ENCODE measurements at places on chromosomes 16 and 17. TPM values are rescaled to one million over a fixed set of nuclear protein-coding genes. Genes with fewer than 3 reads are reported as not detected.

The MT1G gene
- total RNA-seq = not detected

GRCh38 chr17:65434251-65434650 lies 127.2 kb downstream of the AXIN2 start:
- no peak overlapping the region for H3K4me3 ChIP-seq
- H3K4me1 ChIP-seq = no peaks in the 10 kb centered on the region
- H3K36me3 ChIP-seq = no peaks in the 10 kb centered on the region
- H3K27me3 ChIP-seq = no peaks in the 10 kb centered on the region
- DNase-seq = no peak

The BMERB1 gene
- total RNA-seq = 8.2 TPM

- DNase-seq = peak; percentile 30
- H3K4me3 ChIP-seq = no peak overlapping the region
- H3K27me3 ChIP-seq = no peaks in the 10 kb centered on the region
- no peaks in the 10 kb centered on the region for H3K4me1 ChIP-seq
- no peaks in the 10 kb centered on the region for H3K36me3 ChIP-seq
- no peak overlapping the region for H3K27ac ChIP-seq
These were observed 6.9 kb upstream of the GJD3 start for GRCh38 chr17:40371261-40371929.

DNA sequence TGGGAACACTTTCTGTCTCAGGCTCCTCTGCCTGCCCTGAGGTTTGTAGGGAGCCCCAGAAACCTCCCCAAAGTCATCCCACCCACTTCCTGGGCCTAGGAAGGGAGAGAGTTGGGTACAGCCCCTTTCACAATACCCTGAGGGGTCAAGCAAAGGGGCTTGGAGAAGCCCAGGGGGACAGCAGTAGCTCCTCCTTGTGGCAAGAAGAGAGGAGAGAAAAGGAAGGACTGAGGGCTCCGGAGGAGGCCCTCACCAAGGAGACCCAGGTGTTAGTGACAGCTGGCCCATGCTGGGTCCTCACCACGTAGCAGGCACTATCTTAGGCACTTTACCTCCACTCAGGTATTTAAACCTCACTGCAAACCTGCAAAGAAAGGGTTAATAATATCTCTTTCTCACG lies 112.8 kb downstream of the IRX5 start:
- H3K27me3 ChIP-seq = no peaks in the 10 kb centered on the region
- DNase-seq = no peak
- H3K36me3 ChIP-seq = no peaks in the 10 kb centered on the region
- no peak overlapping the region for H3K4me3 ChIP-seq

DNA sequence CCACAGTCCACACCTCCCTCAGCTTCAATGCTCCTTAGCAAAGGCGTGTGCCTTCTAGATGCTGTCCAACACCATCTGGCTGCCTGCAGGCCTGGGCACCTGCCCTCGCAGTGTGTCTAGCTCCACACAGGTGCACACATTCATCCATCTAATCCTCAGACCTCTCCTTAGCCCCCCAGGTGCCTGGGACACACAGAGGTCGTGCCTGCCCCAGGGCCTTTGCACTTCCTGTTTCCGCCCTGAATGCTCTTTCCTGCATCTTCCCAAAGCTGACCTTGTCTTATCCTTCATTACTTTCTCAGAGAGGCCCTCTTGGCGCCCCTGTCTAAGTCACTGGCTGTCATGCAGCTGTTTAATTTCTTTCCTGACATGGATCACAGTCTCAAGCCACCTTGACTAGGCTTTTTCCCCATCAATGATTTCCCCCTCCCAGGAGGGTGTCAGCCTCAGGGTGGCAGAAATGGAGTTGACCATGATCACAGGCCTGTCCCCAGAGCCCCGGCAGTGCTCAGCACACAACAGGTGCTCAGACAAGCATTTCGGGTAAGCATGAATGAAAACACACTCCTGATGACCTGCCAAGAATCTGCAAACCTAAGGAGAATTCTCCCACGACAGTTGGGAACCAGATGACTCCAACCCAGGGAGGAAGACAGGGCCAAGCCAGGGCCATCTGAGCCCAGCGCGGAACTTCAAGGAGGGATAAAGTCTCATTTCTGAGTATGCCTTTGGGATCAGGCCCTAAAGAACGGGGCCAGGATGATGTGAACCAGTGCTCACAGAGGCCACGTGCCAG lies 76.3 kb downstream of the LITAF start:
- no peaks in the 10 kb centered on the region for H3K4me1 ChIP-seq
- H3K4me3 ChIP-seq = no peak overlapping the region
- H3K36me3 ChIP-seq = no peaks in the 10 kb centered on the region
- no peak for DNase-seq
- no peaks in the 10 kb centered on the region for H3K27me3 ChIP-seq
- no peak overlapping the region for H3K27ac ChIP-seq

GRCh38 chr17:13395346-13395745 lies 206.4 kb downstream of the HS3ST3A1 start:
- H3K27me3 ChIP-seq = no peaks in the 10 kb centered on the region
- no peak for DNase-seq
- no peaks in the 10 kb centered on the region for H3K4me1 ChIP-seq
- no peak overlapping the region for H3K4me3 ChIP-seq
- H3K36me3 ChIP-seq = no peaks in the 10 kb centered on the region

The NT5M gene
- 6.3 TPM for total RNA-seq

DNA sequence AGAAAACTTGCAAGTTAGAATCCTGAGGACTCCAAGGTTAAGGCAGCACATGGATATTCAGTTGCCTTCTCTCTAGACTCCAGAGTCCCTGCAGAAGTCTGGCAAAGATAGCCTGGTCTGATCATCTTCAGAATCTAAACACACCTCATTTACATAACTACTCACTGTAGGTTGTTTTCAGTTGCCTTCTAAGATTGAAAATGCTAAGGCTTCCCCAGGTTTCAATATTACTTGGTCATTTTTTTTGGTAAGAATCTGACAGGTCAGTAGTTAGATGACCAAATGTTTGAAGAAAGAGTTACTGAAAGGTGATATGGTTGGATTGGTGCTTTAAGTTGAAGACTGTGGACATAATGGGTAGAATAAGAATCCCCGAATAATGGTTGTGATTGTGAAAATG lies 205.4 kb upstream of the KCNJ16 start:
- DNase-seq = no peak
- H3K4me1 ChIP-seq = no peaks in the 10 kb centered on the region
- no peaks in the 10 kb centered on the region for H3K27me3 ChIP-seq
- H3K4me3 ChIP-seq = no peak overlapping the region

- H3K4me3 ChIP-seq = no peak overlapping the region
- no peak for DNase-seq
- H3K4me1 ChIP-seq = peaks cover 5% of the 10 kb centered on the region
These were observed 43.3 kb upstream of the CBFA2T3 start for GRCh38 chr16:89020068-89020924.

- H3K4me3 ChIP-seq = peak overlapping the region; percentile 69
- H3K4me1 ChIP-seq = peaks cover 28% of the 10 kb centered on the region
- H3K36me3 ChIP-seq = no peaks in the 10 kb centered on the region
- peak overlapping the region; percentile 79 for H3K27ac ChIP-seq
These were observed 849 bp downstream of the CAPN15 start for GRCh38 chr16:528111-529011.

GRCh38 chr17:2958706-2959222 lies 104.6 kb downstream of the OR1D5 start:
- peaks cover 6% of the 10 kb centered on the region for H3K4me1 ChIP-seq
- no peak for DNase-seq
- no peak overlapping the region for H3K27ac ChIP-seq

The ZNF764 gene
- total RNA-seq = 11.9 TPM

- peaks cover 29% of the 10 kb centered on the region for H3K27me3 ChIP-seq
- no peak overlapping the region for H3K4me3 ChIP-seq
- H3K4me1 ChIP-seq = peaks cover 52% of the 10 kb centered on the region
- no peaks in the 10 kb centered on the region for H3K36me3 ChIP-seq
- DNase-seq = no peak
These were observed 2.0 kb downstream of the LHX1 start for GRCh38 chr17:36939052-36939801.

DNA sequence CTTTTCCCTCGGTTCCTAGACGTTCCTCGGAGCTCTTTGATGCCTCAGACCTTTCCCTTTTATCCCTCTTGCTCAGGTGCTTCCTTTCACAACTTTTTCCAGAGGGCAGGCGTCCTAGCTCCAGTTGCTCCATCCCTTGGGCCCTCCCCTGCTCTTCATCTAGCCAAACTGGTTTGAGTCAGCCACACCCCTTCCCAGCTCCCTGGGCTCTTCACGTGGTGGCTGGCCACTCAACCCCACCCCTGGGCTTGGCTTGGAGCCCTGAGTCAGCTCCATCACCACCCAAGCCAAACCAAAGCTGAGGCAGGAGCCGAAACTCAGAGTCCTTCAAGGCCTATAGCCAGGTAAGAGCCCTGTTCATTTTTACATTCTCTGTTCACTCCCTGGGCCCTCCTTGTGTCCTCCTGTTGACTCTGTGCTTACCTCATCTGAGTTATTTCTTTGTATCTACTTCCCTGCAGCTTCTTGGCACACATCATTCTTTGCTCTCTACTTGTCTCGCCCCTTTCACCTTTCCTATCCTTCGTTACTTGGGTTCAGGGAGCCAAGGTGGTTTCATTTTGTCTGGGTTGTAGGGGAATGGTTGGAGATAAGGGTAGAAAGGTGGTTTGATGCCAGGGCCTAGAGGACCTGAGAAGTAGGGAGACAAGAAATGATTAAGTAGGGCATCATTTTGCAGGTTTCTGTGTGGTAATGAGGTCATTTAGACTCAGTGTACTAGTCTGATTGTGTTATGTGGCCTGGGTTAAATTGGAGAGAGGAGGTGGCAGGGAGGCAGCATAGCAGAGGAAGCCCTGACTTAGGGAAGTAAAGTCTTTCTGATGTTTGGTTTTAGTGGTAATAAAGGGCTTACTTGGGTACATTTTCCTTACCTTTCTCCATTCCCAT lies 7.6 kb upstream of the PHKG2 start:
- DNase-seq = no peak
- no peaks in the 10 kb centered on the region for H3K27me3 ChIP-seq
- H3K4me3 ChIP-seq = no peak overlapping the region
- H3K4me1 ChIP-seq = no peaks in the 10 kb centered on the region
- peaks cover 16% of the 10 kb centered on the region for H3K36me3 ChIP-seq

The CARD14 gene
- not detected for total RNA-seq

GRCh38 chr17:2899906-2900305 lies 103.7 kb downstream of the RAP1GAP2 start:
- H3K27ac ChIP-seq = no peak overlapping the region
- H3K27me3 ChIP-seq = no peaks in the 10 kb centered on the region
- no peak for DNase-seq
- H3K36me3 ChIP-seq = no peaks in the 10 kb centered on the region

DNA sequence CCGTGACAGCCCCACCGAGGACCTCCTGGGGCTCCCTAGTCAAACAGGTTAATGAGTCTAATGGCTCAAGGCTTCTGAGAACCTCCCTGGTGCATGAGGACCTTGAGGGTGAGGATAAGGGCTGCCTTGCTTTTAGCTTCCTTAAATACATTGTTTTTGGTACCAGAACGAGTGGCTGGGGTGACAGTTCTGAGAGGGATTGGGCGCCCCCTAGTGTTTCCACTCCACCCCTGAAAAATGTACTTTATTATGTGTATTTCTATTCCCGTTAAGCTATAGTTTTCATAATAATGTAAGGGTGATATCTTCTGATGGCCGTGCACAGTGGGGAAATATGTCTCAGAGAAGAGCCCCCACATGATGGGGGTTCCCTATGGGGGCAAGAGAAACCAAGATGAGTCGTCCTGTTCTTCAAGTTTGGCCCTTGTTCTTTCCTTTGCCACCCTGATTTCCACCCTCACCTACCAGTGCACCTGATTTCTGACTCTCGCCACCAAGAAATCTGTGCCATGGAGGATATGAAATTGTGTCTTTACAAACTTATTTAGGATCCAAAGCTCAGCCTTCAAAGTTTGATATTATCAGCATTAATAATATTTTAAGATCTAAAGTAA lies 14.5 kb upstream of the VWA3A start:
- H3K4me3 ChIP-seq = no peak overlapping the region
- no peaks in the 10 kb centered on the region for H3K27me3 ChIP-seq
- no peak overlapping the region for H3K27ac ChIP-seq
- DNase-seq = peak; percentile 54
- no peaks in the 10 kb centered on the region for H3K36me3 ChIP-seq
- H3K4me1 ChIP-seq = no peaks in the 10 kb centered on the region

- no peak overlapping the region for H3K4me3 ChIP-seq
- no peaks in the 10 kb centered on the region for H3K4me1 ChIP-seq
- no peak overlapping the region for H3K27ac ChIP-seq
- no peaks in the 10 kb centered on the region for H3K27me3 ChIP-seq
- no peak for DNase-seq
- H3K36me3 ChIP-seq = no peaks in the 10 kb centered on the region
These were observed 1472.4 kb upstream of the GOT2 start for GRCh38 chr16:60206516-60206915.

DNA sequence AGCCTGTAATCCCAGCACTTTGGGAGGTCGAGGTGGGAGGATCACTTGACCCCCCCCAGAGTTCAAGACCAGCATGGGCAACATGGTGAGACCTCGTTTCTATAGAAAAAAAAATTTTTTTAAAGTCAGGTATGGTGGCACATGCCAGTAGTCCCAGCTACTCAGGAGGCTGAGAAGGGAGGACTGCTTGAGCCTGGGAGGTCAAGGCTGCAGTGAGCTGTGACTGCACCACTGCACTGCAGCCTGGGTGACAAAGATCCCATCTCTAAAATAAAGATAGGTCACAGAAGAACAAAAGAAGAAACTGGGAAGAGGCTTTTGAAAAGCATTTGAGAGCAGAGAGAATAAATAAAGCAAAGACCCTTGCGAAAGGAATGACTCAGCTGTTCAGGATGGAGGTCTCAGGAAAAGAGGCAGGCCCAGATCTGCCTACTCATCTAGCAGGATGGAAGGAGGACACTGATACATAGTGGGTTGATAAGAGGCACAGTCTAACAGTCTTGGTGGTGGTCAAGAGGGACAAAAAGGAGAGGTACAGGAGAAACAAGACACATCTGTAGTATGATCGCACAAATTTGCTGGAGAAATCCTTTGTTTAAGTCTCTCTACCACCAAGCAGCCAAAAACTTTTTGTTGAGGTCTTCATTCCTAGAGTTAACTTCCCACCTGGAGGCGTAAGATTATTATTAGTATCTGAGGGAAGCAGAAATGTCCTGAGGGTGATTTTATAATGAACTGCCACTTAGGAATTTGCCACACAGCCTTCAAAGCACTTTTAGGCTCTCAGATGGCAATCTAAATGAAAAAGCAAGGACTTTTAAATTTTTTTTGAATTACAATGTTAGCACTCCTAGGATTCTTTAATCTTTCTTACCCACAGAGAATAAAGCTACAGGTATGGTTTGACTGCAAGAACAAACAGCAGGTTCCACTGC lies 17.6 kb downstream of the ZSWIM7 start:
- no peak overlapping the region for H3K27ac ChIP-seq
- no peaks in the 10 kb centered on the region for H3K4me1 ChIP-seq
- H3K36me3 ChIP-seq = peaks cover 71% of the 10 kb centered on the region
- no peak for DNase-seq

- no peaks in the 10 kb centered on the region for H3K36me3 ChIP-seq
- H3K4me3 ChIP-seq = no peak overlapping the region
- DNase-seq = no peak
These were observed 9.1 kb downstream of the MRM1 start for GRCh38 chr17:36610474-36610873.

DNA sequence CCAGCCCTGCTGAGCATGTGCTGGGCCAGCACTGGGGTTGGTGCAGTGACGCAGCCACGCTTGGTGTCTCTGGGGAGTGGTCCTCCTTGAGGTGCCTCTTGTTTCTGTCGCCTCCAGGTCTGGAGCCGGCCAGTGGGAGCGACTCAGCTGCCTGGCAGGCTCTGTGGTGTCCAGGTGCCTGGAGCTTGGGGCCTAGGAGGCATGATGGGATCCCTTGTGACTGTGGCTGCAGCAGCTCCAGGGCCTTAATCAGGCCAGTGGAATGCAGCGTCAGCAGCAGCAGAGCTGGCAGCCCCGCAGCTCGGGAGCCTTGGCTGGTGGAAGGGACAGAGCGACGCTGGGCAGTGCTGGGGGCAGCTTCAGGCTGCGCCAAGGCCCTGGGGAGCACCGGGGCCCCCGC lies 74.7 kb upstream of the CIBAR2 start:
- no peak overlapping the region for H3K4me3 ChIP-seq
- DNase-seq = no peak
- no peaks in the 10 kb centered on the region for H3K4me1 ChIP-seq
- no peaks in the 10 kb centered on the region for H3K27me3 ChIP-seq

All from naive thymus-derived CD4-positive, alpha-beta T cell (primary cell).